ENCODE measurements at places on chromosomes 2 and 18. TPM values are rescaled to one million over a fixed set of nuclear protein-coding genes. Genes with fewer than 3 reads are reported as not detected.
A peak's percentile ranks its signal among the peaks of the same experiment; 100 is the strongest.

The DYNAP gene
- total RNA-seq, result not detected

DNA sequence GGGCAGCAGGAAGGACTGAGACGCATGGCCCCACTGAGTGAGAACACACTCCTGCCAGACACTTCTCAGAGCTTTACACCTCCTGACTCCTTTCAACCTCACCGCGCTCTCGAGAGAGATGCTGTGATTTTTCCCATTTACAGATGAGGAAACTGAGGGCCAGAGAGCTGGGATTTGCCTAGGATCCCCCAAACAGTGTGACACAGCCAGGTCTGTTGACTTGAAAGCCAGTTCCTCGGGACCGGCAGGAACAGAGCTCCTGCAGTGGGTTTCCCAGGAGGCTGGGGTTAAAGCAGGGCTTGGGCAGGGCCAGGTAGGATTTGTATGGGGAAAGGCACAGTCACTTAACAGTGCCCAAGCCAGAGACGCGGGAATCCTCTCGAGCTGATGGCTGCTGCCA lies 81.9 kb downstream of the STPG4 start:
- H3K4me3 ChIP-seq, result no peak overlapping the region
- H3K27me3 ChIP-seq, result no peaks in the 10 kb centered on the region

DNA sequence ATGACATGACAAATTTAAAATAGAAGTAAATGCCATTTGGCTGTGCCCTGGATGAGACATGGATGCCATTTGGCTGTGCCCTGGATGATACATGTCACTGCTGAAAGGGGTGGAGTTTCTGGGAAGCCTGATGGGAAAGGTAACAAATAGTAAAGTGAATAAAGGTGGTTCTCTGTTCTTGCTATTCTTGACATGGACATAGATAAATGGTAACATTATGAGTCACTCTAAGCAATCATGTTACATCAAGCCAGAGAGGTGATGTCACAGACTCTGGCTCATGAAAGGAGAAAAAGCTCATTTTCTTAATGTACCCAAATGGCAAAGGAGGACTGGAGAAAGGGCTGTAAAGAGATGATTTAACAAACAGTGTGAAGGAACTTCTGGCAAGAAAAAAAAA lies 86.4 kb downstream of the EML6 start:
- no peaks in the 10 kb centered on the region for H3K36me3 ChIP-seq
- H3K4me3 ChIP-seq, result no peak overlapping the region
- no peaks in the 10 kb centered on the region for H3K27me3 ChIP-seq

The TCF7L1 gene
- total RNA-seq, result 13.3 TPM

DNA sequence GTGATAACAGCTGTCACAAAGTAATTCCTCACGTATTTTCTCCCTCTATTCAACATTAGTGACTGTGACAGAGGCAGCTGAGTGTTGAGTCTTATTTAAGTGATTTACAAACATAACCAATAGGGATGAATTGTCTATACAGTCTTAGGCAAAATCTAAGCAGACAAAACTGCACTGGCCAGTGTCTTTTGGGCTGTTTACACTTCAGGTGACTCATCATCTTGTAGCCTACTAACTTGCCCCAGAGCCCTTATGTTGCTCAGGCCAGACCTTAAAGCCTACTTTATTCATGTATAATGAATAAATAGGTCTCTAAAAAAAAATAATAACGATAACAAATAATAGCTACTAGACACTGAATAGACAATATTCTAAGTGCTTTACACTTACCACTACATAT lies 17.2 kb downstream of the THOC1 start:
- H3K4me1 ChIP-seq, result no peaks in the 10 kb centered on the region
- peaks cover 12% of the 10 kb centered on the region for H3K36me3 ChIP-seq
- no peak overlapping the region for H3K4me3 ChIP-seq
- DNase-seq, result no peak

The AKAIN1 gene
- total RNA-seq, result not detected

The RAX gene
- total RNA-seq, result not detected

DNA sequence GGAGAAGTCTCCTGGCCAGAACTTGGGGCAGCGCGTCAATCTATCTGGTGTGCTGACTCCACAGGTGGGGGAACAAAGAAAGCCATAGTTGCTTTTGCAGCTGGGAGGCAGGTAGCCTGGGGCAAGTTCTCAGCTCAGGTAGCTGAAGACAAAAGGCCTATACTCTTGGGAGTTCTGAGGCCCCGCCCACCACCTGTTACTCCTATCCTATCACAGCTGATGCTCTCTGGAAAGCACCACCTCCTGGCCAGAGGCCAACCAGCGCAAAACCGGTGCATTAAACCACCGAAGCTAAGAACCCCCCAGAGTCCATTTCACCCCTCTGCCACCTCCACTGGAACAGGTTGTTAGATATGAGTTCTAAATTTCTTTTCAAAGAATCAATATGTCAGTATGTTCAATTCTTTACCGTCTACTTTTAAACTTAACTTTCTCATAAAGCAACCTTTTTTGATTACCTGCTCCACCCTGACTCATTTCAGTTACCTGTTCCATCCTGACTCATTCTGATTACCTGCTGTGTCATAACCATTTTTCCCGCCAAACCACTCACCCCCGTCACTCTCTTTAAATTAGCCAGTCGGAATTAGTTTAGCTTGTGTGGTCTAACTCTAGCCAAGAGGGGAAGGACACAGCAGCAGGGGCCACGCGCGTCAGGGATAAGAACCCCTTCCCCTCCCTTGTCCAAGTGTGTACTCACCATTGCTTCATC lies 43.4 kb downstream of the UPP2 start:
- H3K36me3 ChIP-seq, result no peaks in the 10 kb centered on the region
- H3K4me1 ChIP-seq, result no peaks in the 10 kb centered on the region
- no peak overlapping the region for H3K27ac ChIP-seq

The POTEF gene
- not detected for total RNA-seq

DNA sequence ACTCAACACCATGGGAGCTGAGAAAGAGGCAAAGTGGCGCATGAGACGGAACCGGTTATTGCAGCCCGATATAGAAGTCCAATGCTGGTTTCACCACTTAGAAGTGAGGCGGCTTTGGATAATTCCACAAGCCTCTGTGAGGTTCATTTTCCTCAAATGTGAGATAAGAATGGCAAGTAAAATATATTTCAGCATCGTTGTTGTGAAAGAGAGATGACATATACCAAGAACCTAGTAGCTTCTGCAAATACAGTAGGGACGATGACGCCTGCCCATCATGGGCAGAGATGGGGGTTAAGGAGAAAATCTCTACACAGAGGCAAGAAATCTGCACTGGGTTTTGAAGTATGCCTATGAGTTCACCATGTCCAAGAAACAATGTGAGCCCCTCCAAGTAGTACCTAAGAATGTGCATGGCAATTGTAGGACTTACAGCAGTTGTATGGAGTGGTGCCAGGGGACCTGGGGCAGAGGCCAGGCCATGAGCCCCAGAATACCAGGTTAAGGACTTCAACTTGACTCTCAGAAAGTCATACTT lies 352.0 kb downstream of the RNF144A start:
- DNase-seq, result no peak
- H3K4me3 ChIP-seq, result no peak overlapping the region
- no peaks in the 10 kb centered on the region for H3K27me3 ChIP-seq
- H3K4me1 ChIP-seq, result no peaks in the 10 kb centered on the region

GRCh38 chr2:44948565-44949328 lies 7.2 kb downstream of the SIX3 start:
- H3K36me3 ChIP-seq, result no peaks in the 10 kb centered on the region
- peaks cover 11% of the 10 kb centered on the region for H3K4me1 ChIP-seq
- H3K27ac ChIP-seq, result no peak overlapping the region
- peaks cover 29% of the 10 kb centered on the region for H3K27me3 ChIP-seq

DNA sequence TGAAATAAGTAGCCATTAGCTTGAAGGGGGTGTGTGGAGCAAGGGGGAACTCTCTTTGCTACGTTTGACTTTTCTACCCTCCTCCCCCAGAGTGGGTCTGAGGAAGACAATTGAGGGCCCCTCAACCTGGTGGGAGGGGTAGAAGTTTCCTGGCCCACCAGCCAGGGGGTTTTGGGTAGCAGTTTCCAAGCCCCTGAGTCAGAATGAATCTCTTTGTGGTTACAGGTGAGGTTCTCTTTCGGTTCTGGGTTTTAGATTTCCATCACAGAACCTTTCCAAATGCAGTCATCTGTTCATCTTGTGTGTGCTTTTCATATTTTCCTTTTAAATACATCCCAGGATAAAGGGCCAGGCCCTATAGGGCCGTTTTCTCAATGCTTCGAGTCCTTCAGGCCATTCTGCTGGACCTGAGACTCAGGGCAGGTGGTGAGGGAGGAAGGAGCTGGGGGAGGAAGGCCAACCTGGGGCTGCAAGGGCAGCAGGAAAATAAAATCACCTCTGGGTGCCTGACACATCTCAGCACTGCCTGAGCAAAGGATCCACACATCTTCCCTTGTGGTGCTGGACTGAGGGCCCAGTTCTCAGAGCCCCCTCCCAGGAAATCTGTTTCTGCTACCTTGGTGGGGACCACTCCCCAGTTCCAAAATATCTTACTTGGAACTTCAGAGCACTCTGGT lies 4.7 kb downstream of the LBH start:
- H3K4me1 ChIP-seq, result peaks cover 8% of the 10 kb centered on the region
- H3K27ac ChIP-seq, result no peak overlapping the region
- H3K27me3 ChIP-seq, result peaks cover 18% of the 10 kb centered on the region
- H3K36me3 ChIP-seq, result no peaks in the 10 kb centered on the region

- no peaks in the 10 kb centered on the region for H3K27me3 ChIP-seq
- DNase-seq, result no peak
- H3K4me3 ChIP-seq, result no peak overlapping the region
Measured at GRCh38 chr18:32353257-32353656, 117.4 kb downstream of the GAREM1 start.

The ALK gene
- total RNA-seq, result 0.32 TPM

DNA sequence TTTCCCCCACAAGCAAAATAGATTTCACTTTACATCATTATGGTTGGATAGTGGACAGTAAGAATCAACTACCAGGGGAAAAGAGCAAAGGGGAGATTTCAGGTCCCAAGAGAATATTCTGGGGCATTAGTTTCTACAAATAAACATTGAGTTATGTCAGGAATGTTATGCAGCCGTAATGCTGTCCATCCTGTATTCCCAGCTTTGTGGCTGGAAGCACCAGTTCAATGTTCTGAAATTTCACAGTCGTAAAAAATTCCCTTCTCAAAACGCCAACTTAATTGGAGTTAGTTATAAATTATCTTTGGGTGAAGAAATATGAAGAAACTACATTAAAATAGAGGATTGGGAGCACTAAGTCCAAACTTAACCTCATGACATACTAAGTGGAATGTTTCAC lies 141.5 kb upstream of the FIGN start:
- no peak overlapping the region for H3K4me3 ChIP-seq
- H3K36me3 ChIP-seq, result no peaks in the 10 kb centered on the region
- no peak overlapping the region for H3K27ac ChIP-seq
- H3K4me1 ChIP-seq, result no peaks in the 10 kb centered on the region
- H3K27me3 ChIP-seq, result no peaks in the 10 kb centered on the region

- no peak overlapping the region for H3K27ac ChIP-seq
- no peaks in the 10 kb centered on the region for H3K27me3 ChIP-seq
- H3K36me3 ChIP-seq, result no peaks in the 10 kb centered on the region
- no peaks in the 10 kb centered on the region for H3K4me1 ChIP-seq
- no peak for DNase-seq
- no peak overlapping the region for H3K4me3 ChIP-seq
Measured at GRCh38 chr2:165662720-165663119, 131.3 kb downstream of the GALNT3 start.

DNA sequence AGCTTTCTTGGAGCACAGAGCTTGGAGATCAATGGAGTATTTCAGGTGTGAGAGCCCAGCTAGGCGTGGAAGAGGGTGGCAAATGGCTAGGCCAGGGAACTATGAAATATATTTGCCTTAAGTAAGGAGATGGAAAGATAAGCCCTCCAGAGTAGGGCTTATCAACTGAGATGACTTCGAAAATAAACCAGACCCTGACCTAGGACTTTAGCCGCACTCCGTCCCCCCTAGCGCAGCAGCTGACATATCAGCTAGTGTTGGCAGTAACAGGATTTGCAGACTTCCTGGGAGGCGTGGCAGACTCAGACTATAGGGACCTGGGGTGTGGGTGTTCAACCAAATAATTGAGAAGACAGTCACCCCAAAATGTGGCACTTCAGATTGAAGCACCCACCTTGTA lies 127.7 kb upstream of the EPAS1 start:
- H3K27ac ChIP-seq, result no peak overlapping the region
- no peaks in the 10 kb centered on the region for H3K36me3 ChIP-seq
- H3K27me3 ChIP-seq, result no peaks in the 10 kb centered on the region
- no peak for DNase-seq

- no peaks in the 10 kb centered on the region for H3K36me3 ChIP-seq
- no peak overlapping the region for H3K27ac ChIP-seq
- H3K27me3 ChIP-seq, result no peaks in the 10 kb centered on the region
- H3K4me1 ChIP-seq, result peaks cover 26% of the 10 kb centered on the region
- DNase-seq, result no peak
- H3K4me3 ChIP-seq, result no peak overlapping the region
Measured at GRCh38 chr2:241620419-241620769, 16.6 kb downstream of the THAP4 start.

DNA sequence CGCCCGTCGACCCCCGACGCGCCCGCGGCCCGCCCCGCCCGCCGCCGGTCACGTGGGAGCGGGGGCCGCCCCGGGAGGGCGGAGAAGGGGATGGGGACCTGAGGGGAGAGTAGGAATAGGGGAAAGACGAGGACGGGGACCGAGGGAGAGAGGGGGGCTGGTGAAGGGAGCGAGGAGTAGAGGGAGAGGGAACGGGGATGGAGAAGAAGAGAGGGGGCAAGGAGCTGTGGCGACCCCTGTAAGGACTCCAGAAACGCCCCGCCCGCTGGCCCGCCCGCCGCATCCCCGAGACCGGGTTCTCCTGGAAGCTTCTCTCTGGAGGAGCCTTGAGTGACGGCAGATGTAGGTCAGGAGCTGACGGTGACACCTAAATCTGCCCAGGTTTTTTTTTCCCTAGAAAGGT lies 615 bp downstream of the ADNP2 start:
- peak overlapping the region; percentile 81 for H3K27ac ChIP-seq
- peaks cover 7% of the 10 kb centered on the region for H3K4me1 ChIP-seq
- H3K36me3 ChIP-seq, result no peaks in the 10 kb centered on the region
- peak; percentile 29 for DNase-seq

DNA sequence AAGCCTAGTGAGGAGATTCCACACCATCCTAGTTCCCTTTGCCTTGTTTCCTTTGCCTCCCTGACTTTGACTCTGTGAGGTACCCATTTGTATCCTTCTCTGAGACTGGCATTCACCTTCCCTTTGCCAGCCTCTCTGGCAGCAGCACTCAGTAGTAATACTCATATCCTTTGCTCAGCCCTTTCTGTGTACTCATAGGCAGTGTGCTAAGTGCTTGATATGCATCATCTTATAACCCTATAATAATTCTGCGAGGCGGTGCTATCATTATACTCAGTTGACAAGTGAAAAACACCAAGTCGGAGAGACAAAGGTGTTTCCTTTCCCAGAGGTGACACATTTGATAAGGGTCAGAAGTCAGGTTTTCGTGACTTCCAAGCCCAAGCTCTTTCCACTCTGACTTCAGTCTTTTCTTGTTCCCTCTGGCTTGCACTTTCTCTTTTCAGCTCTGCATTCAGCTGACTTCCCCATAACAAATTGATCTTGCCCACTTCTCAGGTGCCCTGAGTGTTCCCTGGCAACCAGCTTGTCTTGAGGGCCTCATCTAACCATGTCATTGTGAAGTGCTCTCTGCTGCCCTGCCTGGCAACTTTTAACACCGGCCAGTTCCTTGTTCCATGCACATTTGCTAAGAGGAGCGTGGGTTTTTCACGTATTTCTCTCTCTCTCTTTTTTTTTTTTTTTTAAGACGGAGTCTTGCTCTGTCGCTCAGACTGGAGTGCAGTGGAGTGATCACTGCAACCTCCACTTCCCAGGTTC lies 94.5 kb upstream of the UPP2 start:
- H3K27me3 ChIP-seq, result no peaks in the 10 kb centered on the region
- H3K27ac ChIP-seq, result no peak overlapping the region
- no peak overlapping the region for H3K4me3 ChIP-seq
- H3K36me3 ChIP-seq, result no peaks in the 10 kb centered on the region

The CD8A gene
- 0.58 TPM for total RNA-seq

The CNGA3 gene
- total RNA-seq, result not detected

Data from psoas muscle (tissue), 8 donors.